Left renal pelvis (tissue), 4 donors: ENCODE measurements at places on chromosomes 12 and 14. TPM values are rescaled to one million over a fixed set of nuclear protein-coding genes. Genes with fewer than 3 reads are reported as not detected.

NELL2 gene
- 21.7 TPM for polyA plus RNA-seq

DPY19L2 gene
- polyA plus RNA-seq: 78.2 TPM

HPD gene
- polyA plus RNA-seq: 0.74 TPM

DNA sequence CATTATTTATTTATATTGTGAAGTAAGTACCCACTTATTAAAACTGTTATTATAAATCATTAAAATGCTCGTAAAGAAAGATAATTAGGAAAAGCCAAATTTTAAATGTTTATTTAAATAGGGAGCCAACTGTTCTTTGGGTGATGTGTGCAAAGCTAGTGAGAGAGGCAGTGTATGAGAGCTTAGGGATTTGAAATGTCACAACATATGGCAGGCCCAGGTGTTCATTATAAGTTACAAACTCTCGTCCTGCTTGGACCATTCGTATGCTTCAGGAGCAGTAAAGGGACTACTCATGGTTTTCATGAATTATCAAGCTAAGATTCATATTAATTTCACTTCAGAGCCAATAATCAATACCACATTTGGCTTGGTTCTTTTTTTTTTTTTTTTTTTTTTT, 154.5 kb downstream of the TGFB3 start:
- DNase-seq: no peak

DNA sequence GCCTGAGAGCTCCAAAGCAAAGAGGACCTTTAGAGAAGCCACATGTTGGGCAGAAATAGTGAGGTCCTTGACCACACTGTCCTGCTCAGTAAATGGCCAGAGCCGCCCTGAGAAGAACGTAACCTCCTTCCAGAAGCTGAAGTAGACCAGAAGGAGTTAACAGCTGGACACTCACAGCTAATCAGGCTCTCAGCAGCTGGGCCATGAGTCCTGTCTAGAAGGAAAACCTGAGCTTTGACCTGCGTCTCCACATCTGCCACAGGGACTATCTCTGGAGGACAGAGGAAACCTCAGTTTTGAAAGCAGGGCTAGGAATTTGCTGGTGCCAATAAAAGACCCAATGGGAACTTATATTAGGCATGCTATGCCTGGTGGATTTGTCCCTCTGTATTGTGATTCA, 12.3 kb upstream of the DHRS4 start:
- no peak for DNase-seq

DNA sequence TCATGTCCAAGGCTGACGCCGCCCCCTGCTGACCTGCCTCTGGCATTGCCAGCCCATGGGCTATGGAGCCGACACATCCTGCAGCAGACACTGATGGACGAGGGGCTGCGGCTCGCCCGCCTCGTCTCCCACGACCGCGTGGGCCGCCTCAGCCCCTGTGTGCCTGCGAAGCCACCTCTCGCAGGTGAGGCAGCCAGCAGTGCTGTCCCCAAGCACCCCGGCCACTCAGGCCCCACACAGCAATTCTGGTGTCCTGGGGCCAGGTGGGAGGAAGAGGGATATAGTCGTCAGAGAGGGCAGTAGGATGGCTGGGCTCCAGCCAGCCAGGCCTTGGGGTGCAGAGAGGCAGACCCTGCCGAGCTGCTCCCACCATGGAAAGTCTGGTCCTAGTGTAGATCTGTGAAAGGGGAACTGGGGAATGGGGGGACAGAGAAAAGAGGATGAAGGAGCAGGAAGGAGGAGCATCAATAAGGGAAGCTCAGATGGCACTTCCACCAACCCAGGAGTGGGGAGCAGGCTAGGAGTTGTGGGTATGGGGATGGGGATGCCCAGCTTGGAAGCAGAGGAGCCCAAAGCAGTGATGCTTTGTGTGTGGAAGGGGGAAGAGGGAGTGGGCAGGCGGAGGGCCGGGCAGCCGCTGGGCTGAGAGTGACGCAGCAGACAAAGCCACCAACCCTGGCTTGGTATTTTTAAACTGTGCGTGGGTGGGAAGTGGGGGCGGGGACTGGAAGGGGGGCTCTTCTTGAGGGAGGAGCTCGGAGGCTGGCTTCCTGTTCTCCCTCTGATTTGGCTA, 4.7 kb downstream of the NAB2 start:
- peak; percentile 63 for DNase-seq
